Stimulated activated CD8-positive, alpha-beta memory T cell treated with anti-CD3 and anti-CD28 coated beads, Interleukin-15, amount 100 ng/mL, for 4 hours (primary cell): ENCODE measurements at places on chromosomes 3 and 15.

DNA sequence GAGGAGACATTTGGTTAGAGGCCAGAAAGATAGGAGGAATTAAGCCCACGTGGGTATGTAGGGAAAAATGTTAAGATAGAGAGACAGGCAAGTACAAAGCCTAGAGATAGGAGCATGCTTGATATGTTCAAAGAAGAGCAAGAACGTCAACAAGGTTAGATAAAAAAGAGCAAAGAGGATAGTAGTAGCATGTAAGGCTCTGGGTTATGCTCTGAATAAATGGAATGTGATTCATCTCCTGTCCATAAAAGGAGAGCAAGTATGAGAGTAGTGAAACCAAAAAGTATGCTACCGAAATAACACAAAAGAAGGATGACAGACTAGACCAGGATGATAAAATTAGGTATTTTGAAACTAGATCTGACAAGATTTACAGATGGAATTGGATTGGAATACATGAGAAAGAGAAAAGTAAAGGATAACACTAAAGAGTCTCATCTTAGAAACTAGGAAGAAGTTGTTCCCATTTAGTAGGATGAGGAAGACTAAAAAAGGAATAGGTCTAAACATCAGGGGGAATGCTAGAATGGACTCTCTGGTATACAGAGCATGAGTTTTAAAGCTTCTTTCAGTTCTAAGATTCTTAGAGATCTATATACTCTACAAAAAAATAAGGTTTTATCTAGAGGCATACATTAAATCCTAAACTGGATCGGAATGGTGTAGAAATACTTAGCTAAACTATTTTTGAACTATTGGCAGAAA is 59.1 kb downstream of the TRPM7 start:
- no peak for DNase-seq

DNA sequence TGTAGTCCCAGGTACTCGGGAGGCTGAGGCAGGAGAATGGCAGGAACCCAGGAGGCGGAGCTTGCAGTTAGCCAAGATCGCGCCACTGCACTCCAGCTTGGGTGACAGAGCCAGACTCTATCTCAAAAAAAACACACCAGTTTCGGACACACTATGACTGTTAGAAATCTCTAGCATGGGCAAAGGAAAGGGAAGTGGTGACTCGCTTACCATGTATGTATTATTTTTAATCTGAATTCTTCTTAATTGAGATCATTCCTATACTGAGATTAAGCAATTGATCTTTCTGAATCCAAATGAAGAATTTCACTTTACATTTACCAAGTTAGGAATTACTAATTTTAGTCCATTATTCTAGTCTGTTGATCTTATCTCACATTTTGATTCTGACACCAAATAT is 459.2 kb upstream of the ALCAM start:
- no peak for DNase-seq

DNA sequence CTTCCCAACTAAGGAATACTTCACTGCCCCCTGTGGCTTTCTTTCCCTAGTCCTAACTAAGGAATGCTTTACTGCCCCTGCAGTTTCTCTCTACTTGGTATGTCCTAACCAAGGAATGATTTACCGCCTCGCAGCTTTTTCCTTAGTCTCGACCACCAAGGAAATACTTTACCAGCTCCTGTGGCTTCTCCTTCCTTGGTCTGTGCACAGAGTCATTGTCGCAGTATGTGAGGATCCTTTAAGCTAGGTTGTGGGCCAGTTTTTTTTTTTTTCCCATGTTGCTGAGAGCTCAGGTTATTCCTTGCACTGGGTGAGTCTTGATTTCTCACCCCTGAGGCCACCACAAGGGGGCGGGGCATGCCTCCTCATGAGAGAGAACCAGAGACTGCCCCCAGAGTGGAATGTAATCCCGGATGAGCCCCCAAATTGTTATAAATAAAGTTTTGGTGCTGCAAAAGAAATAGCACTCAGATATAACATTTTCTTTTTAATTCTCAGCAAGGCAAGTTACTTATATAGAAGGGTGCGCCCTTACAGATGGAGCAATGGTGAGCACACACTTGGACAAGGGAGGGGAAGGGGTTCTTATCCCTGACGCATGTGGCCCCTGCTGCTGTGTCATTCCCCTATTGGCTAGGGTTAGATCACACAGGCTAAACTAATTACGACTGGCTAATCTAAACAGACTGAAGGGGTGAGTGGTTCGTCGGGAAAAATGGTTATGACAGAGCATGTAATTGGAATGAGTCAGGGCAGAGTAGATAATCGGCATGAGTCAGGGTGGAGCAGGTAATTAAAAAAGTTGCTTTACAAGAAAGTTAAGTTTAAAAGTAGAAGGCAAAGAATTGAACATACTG is 27.0 kb downstream of the NDUFB4 start:
- DNase-seq: no peak

- no peak for DNase-seq
These were observed 92.4 kb downstream of the GPR156 start for GRCh38 chr3:120192579-120192978.

- no peak for DNase-seq
These were observed 24.9 kb downstream of the PRR23E start for GRCh38 chr3:127217596-127218453.

DNA sequence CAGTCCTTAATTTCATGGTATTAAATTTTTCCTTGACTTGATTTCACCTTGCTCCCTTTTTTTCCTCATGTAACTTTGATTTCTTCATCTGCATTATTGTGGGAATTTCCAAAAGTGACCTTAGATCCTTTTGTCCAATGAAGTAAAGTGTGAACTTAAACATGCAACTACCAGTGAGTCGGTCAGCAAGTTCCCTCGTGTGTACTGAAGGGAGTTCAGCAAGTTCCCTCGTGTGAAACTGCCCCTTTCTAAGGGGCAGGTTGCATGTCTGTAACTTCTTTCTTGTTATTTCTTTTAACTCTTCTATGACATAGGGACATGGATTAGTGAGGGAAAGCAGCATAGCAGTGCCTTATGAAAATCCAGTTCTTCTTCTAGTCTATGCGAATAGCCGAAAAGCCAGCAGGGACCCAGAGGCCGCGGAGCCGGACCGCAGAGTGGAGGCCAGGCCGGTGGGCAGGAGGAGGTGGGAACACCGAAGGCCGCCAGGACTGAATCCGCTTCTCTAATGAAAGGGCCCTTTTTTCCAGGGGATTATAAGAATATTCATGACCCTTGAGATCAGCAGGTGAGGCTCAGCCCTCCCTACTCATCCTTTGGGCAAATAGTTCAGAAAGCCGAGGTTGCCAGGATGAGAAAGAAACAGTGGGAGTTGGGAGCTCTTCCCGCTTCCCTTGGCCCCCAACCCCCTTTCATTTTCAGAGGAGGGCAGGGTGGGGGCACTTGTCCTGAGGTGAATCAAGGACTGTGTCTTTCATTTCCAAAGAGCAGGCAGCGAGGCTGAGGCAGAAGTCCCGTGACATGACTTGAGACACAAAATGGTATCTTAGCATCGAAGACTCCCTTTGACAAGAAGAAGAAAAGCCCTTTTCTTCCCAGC is 117.5 kb downstream of the OPA1 start:
- DNase-seq: no peak

GRCh38 chr3:42216931-42217333 is 49.1 kb downstream of the CCK start:
- DNase-seq: no peak

GRCh38 chr3:151436675-151437446 is 24.0 kb downstream of the IGSF10 start:
- no peak for DNase-seq

GRCh38 chr15:38213356-38213755 is 39.3 kb upstream of the SPRED1 start:
- DNase-seq: no peak

- no peak for DNase-seq
These were observed 9.2 kb downstream of the CD200R1 start for GRCh38 chr3:112965656-112966055.

DNA sequence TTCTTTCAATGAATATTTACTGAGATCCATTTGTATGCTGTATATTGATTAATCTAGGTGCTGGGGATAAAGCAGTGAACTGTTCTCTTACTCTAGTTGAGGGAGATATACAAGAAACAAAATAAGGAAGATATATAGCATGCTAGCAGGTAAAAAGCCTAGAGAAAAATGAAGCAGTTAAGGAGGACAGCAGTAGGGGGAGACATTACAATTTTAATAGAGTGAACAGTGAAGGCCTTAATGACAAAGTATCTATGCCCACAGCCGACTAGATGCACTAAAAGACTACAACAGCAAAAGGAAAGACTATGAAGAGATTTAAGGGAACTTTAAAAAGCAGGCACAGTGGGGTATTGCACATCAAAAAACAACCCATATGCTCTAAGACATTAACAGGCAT is 81.4 kb downstream of the XRN1 start:
- DNase-seq: no peak

GRCh38 chr15:86316726-86317383 is 237.2 kb downstream of the AGBL1 start:
- DNase-seq: no peak

- no peak for DNase-seq
These were observed 52.8 kb upstream of the UTS2B start for GRCh38 chr3:191383124-191383523.

DNA sequence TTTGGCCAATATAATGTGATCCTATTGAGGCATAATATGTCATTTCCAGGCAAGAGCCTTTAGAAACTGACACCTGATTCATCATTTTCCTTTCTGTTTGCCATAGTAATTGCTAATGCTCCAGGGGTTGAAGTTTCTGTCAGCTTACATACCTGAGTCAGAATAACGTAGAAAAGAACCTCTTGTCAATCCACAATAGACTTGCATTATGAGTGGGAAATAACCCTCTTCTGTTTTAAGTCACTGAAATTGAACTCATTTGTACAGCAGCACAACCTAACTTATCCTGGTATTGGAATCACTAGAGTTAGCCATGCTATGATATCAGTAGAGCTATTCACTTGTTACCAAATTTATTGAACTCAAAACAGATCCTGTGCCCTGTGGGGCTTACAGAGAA is 101.7 kb upstream of the TP63 start:
- DNase-seq: no peak

- DNase-seq: no peak
These were observed 49.7 kb downstream of the SLC6A6 start for GRCh38 chr3:14451844-14452739.

DNA sequence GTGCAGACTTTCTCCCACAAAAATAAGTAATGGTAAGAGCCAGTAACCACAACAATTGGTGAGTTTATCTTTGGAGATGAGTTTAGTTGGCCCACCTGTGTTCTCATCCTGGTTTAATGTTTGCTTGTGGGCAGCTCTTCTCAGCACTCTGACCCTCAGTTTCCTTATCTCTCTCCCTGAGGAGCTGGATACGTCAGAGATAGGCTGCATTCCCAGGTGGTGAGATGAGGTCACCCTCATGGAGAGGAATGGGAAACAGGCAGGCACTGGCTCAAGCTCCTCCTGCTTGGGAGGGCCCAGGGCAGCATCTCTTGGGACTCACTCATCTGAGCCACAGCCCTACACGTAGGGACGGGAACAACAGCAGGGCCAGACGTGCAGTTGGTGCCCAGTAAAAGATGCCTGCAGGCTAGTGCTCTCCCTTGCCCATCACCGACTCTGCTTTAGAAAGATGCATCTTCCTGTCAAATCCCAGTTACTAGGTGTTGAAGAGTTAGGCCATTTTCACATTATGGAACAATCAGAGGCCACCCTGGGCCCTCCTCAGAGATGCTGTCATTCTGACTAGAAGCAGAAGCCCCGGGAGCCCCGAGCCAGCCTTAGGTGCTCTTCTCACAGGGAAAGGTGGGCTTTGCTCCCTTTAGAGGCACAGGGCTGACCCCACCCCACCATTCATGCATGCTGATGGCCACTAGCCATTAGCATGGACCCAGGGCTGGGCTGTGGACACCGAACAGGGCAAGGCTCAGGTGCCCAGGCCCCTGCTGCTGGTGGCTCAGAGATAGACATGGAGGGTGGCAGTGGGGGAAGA is 59.7 kb downstream of the GRIP2 start:
- DNase-seq: no peak

- DNase-seq: no peak
These were observed 357.2 kb downstream of the PDCD6IP start for GRCh38 chr3:34155666-34156065.

DNA sequence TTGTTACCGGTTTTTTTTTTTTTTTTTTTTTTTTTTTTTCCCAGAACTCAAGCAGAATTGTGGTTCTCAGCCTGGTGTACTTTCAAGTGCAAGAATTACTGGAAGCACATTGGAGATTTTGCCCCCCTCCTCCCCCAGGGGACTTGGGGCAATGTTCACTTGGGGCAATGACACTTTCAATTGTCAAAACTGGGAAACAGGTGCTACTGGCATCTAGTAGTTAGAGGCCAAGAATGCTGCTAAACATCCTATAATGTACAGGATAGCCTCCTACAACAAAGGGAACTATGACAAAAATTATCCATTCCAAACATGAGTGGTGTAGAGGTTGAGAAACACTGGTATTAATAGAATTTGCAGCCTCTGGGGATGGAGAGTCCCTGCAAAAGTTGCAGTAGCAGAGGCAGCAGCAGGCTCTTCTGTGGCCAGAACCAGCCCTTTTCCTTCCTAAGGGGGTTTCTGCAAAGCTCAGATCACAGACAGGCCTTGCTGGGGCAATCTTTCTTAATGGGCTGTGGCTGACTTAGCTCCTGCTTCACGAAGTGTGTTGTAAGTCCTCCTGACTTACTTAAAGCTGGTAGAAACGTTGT is 144.3 kb upstream of the MRPS22 start:
- DNase-seq: no peak

DNA sequence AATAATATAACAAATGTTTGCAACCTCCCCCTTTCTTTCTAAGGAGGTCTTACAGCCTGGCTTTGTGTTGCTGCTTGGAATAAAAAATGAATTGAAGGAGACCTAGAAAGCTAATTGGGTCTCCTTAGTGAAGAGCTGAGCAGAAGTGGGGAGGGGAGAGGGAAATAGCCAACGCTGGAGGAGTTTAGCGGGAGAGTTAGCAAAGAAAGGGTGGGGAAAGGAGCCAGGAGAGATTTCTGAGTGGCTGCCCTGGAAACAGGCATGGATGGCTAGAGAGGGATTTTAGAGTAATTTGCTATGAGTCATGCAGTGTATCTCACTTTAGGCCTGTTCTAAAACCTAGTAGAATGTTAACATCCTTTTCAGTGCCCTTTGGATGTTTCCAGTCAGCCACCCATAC is 45.2 kb upstream of the PFN2 start:
- no peak for DNase-seq
